ENCODE measurements at places on chromosomes 16 and 17.

- no peak for DNase-seq
Measured at GRCh38 chr16:78220571-78220970, 121.1 kb downstream of the WWOX start.

DNA sequence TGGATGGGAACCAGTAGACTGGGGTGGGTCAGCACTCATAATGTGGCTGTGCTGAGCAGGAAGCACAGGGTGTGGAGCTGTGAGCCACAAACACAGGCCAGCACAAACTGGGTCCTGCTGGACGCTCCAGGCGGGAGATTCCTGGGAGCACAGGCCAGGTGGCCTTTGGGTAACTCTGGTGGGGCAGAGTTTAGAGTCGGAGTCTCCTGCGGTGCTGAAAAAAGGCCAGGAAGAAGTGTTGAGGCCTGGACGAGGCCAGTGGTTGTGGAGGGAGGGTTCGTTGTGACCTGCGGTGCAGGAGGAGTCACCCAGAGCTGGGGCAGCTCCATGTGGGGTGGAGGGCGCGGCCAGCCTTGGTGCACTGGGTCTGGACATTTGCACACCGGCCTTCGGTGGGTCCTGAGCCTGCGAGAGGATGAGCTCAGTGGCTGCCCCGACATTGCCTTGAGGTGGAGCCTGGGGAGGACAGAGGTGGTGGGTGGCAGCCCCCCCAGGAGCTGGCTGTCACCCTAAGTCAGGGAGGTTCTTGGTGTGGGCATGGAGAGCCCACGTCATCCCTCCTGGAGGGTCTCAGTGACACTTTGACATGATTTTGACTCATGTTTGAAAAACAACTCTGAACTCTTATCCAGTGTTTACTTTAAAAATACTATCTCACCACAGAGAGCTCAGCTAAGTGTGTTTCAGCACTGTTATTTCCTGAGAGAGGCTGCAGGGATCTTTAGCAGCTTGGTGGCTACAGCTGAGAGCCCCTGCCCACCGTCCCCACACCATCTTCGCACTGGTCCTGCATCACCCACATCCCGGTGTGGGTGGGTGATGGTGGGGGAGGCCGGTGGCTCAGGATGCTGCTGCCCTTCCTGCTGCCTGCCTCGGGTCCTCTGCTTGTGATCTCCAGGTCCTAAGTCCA is 98.7 kb downstream of the NPIPB11 start:
- DNase-seq = peak; percentile 17

DNA sequence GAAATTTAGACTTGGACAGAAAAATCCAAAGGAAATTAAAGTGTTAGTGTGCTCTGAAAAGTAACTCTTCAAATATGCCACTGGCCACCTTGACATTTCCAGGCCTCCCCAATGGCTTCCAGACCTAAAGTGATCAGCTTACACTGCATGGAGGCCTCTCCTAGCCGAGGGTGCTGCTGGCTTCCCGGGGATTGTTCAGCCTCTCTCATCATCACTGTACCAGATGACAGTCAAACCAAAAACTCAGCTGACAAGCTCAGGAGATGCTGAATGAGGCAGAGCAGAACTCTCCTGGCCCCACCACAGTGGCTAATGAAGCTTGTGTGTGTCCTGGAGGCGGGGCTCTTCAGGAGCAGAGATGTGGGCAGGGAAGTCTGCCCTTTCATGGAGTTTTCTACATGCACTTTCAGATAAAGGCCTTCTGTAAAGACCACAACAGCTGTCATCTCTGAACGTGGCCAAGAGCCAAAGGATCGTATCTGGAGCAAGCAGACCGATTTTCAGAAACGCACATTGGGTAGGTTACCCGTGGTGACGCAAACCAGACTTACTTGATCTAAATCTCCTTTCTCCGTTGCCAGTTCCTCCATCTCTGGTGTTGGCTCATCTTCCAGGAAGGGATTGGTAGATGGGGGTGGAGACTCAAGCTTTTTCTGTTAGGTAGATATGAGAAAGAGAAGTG is 113.3 kb downstream of the VPS53 start:
- DNase-seq = peak; percentile 48

- DNase-seq = no peak
Measured at GRCh38 chr16:31371619-31372484, 16.9 kb downstream of the ITGAX start.

DNA sequence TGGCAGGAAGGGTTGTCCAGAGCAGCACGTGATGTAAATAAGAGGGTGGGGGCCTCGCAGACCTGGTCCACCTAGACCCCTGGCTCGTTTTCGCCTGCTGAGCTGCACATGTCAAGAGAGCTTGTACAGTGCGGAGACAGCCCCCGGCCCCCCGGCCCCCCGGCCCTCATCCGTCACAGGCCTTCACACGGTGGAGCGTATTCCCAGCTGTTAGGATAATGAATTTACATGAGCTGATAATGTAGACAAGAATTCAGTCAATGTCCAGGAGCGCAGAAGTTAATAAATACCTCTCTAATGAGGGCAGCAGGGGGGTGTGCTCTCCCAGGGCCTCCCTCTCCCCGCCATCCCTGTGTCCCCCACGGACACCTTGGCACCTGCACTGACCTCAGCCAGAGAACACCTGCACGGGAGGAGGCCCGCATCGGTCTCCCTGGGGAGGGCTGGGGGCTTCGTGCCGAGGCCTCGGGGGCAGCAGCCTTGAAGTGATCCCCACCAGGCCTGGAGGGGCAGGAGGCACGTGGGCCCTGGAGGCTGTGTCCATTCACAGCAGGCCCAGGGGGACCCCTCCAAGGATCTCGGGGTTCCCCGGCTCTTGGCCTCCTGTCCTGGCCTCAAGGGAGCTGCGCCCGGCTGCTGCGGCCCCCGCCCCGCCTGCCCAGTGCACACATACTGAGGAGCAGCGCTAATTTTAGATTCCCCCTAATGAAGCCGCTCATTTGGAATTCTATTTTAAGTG is 14.6 kb downstream of the GSE1 start:
- no peak for DNase-seq

- no peak for DNase-seq
Measured at GRCh38 chr17:32516450-32516849, 29.7 kb downstream of the CDK5R1 start.

- DNase-seq = no peak
Measured at GRCh38 chr17:63997341-63998048, 656 bp upstream of the PRR29 start.

DNA sequence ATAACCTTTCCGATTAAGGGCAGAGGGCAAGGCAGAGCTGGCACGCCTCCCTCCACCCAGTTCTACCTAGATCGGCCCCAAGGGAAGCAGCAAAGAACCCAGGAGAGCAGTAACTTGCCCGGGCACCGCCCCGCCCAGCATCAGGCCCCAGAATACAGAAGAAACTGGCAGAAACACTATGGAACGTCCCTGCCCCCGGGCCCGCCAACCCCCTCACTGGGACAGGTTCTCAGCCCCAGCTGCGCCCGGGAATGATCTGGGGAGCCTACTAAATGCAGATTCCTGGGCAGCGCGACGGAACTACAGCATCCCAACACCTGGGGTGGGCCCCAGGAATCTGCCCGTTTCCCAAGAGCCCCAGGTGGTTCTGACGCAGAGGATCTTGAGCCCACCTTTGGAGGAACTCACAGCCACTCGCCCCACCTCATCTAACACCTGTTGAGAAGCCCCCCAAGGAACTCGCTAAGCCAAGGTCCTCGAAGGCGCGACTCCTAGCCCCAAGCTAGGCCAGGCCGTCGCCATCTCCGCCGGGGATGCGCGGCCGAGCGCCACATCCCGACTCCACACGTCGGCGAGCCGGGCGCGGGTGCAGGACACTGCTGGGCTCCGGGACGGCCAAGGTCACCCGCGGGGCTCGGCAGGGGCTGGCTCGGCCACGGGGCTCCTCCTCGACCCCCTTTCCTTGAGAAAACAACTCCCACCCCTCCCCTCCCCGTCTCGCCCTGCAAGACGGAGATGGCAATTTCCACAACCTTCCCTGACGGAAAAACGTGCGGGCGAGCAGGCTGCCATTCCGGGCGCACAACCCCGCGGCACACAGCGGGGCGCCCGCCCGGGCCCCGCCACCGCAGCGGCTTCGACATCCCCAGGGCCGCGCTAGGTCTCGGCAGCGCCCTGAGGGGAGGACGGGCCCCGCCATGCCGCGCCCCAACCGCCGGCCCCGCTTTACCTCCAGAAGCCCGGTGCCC is 913 bp downstream of the CDIP1 start:
- DNase-seq = no peak

DNA sequence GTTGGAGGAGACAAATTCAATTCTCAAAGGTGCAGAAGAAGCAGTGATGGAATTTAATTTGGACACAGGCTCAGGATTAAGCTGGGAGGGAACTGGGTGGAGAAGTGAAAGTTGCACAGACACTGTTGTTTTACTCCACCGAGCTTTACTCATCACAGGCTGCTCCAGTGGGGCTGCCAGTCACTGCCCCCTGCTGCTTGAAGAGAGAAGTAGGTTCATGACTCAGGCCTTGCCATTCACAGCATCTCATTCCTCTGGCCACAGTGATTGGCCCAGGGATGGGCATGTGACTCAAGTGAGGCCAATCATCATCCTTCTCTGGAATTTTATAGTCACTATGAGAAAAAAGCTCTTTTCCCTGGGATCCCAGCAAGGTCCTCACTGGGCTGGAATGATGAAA is 11.8 kb downstream of the GNAO1 start:
- peak; percentile 16 for DNase-seq

GRCh38 chr16:16992975-16993765 is 477.6 kb downstream of the XYLT1 start:
- DNase-seq = no peak

DNA sequence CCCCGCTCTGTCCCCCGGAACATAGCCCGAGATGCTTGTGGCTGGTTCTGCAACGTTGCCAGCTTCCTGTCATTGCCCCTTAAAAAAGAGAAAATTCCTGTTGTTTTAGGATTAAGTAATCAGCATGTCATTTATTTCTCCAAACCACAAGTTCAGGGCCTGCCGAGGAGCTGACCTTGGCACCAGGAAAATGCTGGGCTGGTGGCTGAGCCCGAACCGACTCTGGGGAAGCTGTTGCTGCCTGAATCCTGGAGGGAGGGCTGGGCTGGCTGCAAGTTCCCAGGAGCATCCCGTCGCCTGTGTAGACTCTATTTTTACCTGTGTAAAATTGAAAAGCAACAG is 130.9 kb upstream of the FOXF1 start:
- no peak for DNase-seq

DNA sequence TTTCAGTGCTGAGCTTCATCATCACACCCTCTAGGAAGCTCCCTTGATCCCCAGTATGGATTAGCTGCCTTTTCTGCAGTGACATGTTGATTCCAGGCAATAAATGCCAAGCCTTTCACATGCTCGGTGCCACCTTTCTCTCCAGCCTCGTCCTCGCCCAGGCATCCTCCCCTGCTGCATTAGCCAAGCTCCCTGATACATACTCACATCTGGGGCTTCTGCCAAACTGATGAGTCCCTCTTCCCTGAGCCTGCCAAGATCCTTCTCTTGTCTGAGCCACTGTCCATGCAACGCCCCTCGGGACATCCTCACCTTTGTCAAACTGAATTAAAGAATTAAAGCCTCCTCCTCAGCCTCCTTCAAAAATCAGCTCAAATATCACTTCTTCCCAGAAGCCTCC is 538.5 kb upstream of the CDH11 start:
- DNase-seq = peak; percentile 80

- DNase-seq = peak; percentile 80
Measured at GRCh38 chr16:47644166-47644565, 183.0 kb downstream of the PHKB start.

DNA sequence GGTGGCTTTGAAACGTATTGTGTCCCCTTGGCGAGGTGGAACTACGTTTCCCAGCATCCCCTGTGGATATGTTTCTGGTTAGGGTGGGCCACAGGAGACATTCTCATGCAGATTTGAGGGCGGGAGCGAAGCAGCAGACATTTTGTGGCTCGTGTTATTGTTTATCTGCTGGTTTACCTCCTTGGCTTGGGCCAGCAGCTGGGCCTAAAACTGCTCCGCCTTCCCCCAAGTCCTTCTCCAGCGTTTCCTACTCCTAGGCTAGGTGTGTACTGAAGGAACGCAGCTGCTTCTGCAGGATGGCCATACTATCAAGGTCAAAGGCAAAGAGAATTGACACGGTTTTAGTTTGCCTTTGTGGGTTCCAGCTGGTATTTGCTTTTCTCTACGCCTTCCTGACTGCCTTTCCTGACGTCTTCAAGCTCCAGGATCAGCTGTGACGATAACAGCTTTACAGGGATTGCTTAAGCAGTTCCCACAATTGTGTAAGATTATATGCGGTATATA is 17.2 kb upstream of the WSB1 start:
- no peak for DNase-seq

GRCh38 chr17:40553694-40554534 is 11.4 kb downstream of the CCR7 start:
- DNase-seq = peak; percentile 24

- DNase-seq = no peak
Measured at GRCh38 chr17:65533056-65533745, 28.2 kb downstream of the AXIN2 start.

DNA sequence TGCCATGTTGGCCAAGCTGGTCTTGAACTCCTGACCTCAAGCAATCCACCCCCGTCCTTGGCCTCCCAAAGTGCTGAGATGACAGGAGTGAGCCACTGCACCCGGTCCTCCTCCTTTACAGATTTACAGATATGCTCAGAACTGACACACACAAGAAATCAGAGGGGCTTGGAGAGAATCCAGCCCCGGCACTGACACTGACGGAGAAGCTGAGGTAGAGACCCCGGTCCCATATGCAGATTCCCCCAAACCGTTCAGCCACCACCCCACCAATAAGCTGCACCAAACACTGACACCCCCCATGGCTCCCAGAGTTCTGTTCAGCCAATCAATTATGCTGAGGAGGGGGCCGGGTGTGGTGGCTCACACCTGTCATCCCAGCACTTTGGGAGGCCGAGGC is 141.1 kb upstream of the RPH3AL start:
- DNase-seq = no peak

DNA sequence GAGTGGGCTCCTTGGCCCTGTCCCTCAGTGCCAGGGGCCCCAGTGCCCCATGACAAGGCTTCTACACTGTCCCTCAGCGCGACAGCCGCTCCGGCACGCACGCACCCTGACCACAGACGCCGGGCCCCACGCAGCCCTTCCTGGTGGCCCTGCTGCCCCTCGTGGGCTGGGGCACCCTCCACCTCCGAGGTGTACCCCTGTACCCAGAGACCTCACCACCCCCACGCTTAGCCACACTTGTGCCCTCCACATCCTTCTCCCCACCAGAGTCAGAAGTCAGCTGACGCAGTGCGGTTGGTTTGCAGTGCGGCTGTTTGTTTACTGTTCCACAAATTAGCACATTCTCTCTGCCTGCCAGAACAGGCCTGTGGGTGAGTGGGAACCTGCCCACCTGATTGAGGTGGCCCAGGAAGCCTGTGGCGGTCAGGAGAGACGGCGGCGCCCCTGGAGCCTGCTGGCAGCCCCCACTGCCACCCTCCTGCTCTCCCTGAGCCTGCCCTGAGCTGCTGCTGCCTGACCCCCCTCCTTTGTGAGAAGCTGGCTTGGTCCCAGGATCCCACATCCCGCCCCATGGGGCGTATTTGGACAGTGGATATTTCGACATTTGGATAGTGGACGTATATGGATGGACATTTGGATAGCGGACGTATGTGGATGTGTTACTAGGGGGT is 38.0 kb upstream of the CDH15 start:
- DNase-seq = no peak

- no peak for DNase-seq
Measured at GRCh38 chr17:61221181-61221580, 178.5 kb upstream of the TBX2 start.

Data from HFFc6 (cell line).